Tibial nerve (tissue), 4 donors: ENCODE measurements at places on chromosomes 2 and 18.

DNA sequence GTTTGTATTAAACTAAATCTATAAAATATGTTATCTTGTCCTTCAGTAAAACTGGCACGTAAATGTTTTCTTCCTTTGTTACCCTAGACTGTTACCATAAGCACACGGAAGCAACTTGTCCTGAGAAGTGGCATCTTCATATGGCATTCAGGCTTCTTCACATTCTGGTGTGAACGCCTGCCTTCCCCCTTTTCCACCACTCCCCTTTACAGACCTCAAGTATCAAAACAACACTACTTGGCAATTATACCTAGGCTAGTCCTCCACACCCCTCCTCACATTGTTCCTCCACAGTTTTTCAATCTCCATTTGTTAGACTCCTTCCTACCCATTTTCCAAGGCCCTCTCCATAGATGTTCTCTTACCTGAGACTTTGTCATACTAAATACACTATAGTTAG is 2.9 kb downstream of the MEX3C start:
- no peaks in the 10 kb centered on the region for H3K36me3 ChIP-seq
- H3K4me3 ChIP-seq = peak overlapping the region; percentile 84
- H3K27ac ChIP-seq = peak overlapping the region; percentile 99
- DNase-seq = no peak

GRCh38 chr2:70541481-70542020 is 12.1 kb downstream of the TGFA start:
- H3K4me1 ChIP-seq = no peaks in the 10 kb centered on the region
- no peak overlapping the region for H3K4me3 ChIP-seq
- DNase-seq = no peak
- H3K27ac ChIP-seq = no peak overlapping the region
- no peaks in the 10 kb centered on the region for H3K36me3 ChIP-seq
- no peaks in the 10 kb centered on the region for H3K27me3 ChIP-seq

DNA sequence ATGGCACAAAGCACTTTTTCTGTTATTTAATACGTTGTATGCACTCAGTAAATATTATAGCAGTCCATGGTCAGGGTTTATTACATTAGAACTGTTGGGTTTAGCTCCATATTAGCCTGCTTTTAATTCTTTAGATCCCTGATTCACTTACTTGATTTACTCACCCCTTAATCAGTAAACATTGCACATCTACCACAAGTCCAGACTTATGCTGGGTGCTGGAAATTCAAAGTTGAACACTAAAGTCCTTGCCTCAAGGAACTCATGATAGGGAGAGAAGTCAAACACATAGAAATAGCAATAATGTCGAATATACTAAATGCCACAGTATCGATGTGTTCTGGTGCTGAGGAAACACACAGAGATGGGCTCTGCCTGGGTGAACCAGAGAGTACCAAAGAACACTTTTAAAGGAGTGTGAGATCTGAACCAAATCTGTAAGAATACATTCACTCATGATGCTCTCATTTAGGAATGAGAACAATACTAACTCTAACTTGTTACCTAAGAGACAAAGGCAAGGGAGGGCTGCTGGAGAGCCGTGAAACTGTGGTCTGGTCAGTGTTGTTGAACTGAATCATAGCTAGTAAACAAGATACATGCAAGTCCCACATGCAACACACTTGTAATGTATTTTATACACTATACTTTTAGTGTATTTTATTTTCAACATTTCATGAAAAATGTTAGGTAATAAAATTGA is 4.9 kb downstream of the STAT4 start:
- DNase-seq = no peak
- no peaks in the 10 kb centered on the region for H3K4me1 ChIP-seq
- H3K36me3 ChIP-seq = no peaks in the 10 kb centered on the region
- H3K4me3 ChIP-seq = no peak overlapping the region
- peaks cover 5% of the 10 kb centered on the region for H3K27me3 ChIP-seq
- H3K27ac ChIP-seq = no peak overlapping the region

DNA sequence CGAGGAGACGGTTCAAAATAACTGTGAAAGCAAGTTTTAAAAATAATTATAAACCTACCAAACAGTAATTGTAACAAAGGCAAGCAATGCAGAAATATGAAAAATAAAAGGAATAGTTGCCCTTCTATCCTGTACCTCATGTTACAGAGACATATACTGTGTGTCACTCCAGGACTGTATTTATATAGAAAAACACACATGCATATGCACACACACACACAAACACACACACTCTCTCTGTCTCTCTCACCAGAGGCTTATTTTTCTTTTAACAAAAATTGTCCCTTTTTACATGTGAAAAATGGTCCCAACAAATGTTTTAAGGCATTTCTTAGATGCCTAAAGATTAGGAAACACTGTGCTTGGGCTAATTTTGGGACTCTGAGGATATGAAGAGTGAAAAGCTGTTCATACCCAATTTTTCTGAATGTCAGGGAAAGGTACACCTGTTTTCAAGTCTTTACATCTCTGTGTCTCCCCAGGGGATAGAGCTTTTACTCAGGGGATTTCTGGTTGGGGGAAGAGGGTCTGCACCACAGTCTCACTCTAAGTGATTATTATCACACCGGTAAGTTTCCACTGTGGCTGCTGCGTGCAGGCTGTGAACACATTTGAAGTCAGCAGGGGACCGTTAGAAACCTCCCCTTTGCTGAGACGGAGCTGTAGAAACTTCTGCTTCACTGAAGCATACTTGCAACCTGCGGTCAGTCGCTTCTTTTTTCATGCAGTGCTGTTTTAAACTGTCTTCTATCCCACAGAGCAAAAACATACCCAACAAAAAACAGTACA is 51.4 kb upstream of the SPAG16 start:
- H3K36me3 ChIP-seq = no peaks in the 10 kb centered on the region
- no peak for DNase-seq
- H3K4me3 ChIP-seq = no peak overlapping the region
- H3K27ac ChIP-seq = no peak overlapping the region
- no peaks in the 10 kb centered on the region for H3K27me3 ChIP-seq

DNA sequence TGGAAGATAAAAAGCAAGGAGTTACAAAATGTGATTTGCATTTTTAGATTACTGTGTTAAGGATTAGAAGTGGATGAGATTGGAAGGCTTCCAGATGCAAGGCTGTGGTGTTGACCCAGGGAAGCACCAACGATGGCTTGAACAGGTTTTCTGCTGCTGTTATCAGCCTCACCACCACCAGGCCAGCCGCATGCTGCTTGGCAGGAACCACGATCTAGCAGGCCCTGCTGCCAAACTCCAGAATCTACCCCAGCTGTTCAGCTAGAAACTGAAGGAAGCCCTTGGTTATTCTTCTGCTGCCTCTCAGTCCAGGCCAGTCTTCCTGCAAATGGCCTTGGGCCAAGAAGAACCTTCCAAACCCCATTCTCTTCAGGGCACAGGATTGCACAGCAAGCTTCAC is 133.9 kb downstream of the MTCL1 start:
- no peak overlapping the region for H3K27ac ChIP-seq
- DNase-seq = no peak
- no peak overlapping the region for H3K4me3 ChIP-seq
- no peaks in the 10 kb centered on the region for H3K27me3 ChIP-seq
